Daoy (cell line): ENCODE measurements at places on chromosomes 16 and 17. TPM values are rescaled to one million over a fixed set of nuclear protein-coding genes. Genes with fewer than 3 reads are reported as not detected.
A peak's percentile ranks its signal among the peaks of the same experiment; 100 is the strongest.

MAP3K3 gene
- total RNA-seq: 16.8 and 19.7 TPM in 2 replicates

RNF157 gene
- total RNA-seq: 4.8 and 7.3 TPM in 2 replicates

GRCh38 chr16:73923951-73924350 is 372.7 kb upstream of the PSMD7 start:
- no peak for DNase-seq

DNA sequence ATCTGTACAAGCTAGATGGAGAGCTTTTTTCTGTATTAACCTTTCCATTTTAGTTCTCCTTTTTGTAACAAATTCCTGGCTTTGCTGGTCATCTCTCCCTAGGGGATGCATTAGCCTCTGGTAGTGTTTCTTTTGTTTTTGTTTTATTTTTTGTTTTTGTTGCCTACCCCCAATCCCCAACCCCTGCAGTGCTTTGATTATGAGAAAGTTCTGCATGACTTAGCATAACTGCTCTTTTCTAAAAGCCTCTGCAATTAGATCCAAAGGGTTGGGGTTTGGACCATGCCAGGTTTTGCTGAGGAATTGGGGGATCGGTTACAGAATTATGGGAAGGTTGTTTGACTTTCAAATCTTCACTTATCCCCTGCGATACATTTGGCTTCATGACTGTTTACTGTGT is 98.2 kb downstream of the ADAMTS18 start:
- peak; percentile 6 for DNase-seq

DNA sequence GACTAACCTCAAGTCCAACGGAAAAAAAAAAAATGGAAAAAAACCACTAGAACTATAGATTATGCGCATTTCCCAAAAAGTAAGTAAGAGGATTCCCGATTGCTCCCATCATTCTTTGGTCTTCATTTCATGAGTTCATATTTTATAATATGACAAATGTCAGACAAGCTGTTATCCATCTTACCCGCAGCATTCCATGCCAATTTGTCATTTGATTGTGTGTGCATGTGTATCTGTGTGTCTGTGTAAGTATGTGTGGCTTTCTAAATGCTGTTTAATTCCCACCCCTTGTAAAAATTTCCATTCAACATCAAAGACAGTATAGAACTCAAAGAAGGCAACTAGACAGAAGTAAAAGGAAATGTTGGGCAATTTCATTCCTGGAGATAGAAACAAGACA is 434.1 kb downstream of the CDH11 start:
- DNase-seq: no peak

DNA sequence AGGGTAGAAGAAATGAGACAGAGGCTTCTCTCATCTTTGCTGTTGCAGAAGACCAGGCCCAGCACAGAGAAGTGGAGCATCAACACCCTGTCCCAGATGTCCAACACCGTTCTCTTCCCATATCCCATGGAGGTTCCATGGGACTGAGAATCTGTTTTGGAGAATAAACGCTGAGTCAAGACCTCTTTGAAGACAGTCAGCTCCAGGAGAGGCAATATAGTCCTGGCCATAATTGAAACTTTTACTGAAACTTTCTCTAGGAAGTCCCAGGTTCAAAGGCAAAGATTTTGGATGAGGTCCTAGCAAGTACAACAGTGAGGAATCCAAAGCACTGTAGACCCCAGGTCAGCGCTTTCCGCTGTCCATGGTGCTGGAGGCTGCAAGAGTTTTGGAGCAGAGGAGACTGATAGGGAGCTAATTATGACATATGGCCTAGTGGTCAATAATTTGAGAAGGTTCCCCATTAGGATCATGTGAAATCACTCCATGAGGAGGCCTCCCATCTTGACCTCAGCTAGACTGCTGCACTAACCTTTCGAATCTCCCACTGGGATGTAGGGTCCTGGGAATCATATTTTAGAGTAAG is 36.0 kb downstream of the OSBPL7 start:
- peak; percentile 54 for DNase-seq

DNA sequence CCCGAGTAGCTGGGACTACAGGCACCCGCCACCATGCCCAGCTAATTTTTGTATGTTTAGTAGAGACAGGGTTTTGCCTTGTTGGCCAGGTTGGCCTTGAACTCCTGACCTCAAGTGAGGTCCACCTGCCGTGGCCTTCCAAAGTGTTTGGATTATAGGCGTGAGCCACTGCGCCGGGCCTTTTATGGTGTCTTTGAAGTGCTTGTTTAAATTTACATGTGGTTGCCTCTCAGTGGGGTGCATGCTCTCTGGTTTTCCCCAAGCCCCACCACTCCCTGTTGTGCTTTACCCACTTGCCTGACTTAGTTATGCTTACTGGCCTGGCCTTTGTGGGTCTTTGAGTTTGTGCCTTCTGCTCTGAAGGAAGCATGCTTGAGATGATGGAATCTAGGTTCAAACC is 132.0 kb downstream of the PRKCB start:
- no peak for DNase-seq

GRCh38 chr17:74140282-74140681 is 63.2 kb upstream of the RPL38 start:
- no peak for DNase-seq

DNA sequence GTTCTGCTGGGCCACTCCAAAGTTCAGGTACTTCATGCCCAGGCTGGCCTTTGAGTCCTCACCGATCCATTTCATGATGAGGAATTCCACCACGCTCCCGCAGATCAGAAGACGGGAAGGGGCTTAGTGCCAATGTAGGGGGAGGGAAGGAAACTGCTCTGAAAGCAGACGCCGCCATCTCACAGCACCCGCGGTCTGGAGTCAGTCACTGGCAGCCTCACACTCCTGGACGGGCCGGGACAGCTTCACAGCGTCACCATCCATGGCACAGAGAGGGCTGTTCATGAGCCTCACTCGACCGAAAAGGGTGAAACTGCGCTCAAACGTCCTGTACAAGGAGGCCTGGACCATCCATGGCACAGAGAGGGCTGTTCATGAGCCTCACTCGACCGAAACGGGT is 62.0 kb downstream of the RPH3AL start:
- no peak for DNase-seq

- DNase-seq: no peak
Measured at GRCh38 chr17:79948945-79949655, 86.6 kb downstream of the TBC1D16 start.
